Fibroblast of the aortic adventitia (primary cell): ENCODE measurements at places on chromosomes 6 and 20. TPM values are rescaled to one million over a fixed set of nuclear protein-coding genes. Genes with fewer than 3 reads are reported as not detected.

- DNase-seq, result no peak
Observed at GRCh38 chr6:117653949-117654348, 21.3 kb upstream of the NUS1 start.

GRCh38 chr6:163950159-163950558 is 535.6 kb downstream of the QKI start:
- no peak for DNase-seq

DNA sequence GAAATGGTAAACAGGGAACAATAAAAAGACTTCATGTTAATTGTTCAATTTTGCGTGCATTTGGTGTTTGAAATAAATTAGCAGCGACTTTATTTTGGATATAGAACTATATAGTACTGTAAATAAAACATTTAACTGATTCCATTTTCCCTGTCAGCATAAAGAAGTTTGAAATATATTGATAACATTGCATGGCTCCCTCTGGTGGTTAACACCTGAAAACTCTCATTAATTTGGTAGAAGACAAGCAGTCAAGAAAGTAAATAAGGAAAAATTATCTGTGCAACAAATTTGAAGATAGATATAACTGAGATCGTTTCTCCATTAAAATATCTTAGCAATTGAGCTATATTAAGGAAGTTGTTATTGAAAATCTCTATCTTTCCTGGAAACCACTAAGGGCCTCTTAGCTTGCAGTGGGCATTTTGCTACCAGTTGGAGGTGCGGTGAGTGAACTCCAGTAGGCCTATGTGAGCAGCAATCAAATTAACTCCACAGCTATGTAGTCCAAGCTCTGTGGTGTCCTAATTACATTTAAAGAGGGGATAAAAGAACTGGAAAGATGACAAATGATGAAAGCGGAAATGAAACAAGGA is 435.7 kb upstream of the FKBP1C start:
- DNase-seq, result no peak

DNA sequence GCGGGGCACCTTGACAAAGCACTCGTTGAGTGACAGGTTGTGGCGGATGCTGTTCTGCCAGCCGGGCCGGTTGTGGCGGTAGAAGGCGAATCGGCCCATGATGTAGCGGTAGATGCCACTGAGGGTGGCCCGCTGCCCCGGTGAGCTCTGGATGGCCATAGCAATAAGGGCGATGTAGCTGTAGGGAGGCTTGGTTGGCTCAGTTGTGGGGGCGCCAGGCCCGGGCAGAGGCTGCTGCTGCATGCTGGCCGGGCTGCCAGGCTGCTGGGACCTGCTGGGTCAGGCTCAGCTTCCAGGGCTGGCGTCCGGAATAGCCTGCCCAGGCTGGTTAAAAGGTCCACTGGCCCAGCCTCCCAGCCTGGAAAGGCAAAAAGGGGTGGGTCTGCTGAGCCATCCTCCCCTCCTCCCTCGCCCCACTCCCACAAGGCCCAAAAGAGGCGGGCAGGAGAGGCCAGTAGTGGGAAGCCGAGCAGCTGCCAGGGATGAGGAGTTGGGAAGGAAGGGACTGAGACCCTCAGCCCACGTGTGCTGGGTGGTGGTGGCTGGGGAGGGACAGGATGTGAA is at the start of gene FOXS1:
FOXS1 (minus strand) TSS at position 305 of the 564 bp plus-strand sequence; CDS start at position 243, 62 bp downstream.
- DNase-seq, result no peak

GRCh38 chr20:48769069-48769983 is 58.5 kb downstream of the PREX1 start:
- no peak for DNase-seq

GRCh38 chr20:24821391-24821790 is 127.7 kb upstream of the CST7 start:
- no peak for DNase-seq

DNA sequence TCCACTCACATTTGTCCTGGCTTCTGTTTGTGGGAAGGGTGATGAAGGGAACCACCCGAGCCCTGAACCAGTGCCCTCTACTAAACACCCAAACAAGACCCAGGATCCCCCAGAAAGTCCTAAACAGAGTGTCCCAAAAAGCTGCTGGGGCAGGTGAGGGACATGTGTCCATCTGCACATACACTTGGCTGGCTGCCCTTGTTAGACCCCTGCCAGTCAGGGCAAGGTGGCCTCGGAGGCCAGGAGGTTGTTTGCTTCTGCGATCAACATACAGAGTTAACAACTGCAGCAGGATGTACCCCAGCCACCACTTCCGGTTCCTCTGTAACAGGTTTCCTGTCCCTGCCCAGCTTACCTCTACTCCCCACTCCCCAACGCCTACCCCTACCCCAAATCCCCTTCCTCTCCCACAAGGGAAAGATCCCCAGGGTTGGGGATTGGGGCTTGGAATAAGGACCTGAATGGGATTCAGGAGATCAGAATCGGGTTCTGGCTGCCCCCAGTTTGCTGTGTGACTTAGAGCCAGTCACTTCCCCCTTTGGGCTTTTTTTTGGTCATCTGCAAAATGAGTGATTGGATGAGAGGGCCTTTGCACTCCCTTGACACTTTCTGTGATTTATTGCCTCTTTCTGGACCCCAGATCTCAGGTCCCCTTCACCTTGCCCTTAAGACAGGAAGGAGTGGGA is 13.9 kb downstream of the DEF6 start:
- no peak for DNase-seq

- peak; percentile 91 for DNase-seq
Observed at GRCh38 chr6:149014631-149015534, 268.1 kb downstream of the UST start.

DNA sequence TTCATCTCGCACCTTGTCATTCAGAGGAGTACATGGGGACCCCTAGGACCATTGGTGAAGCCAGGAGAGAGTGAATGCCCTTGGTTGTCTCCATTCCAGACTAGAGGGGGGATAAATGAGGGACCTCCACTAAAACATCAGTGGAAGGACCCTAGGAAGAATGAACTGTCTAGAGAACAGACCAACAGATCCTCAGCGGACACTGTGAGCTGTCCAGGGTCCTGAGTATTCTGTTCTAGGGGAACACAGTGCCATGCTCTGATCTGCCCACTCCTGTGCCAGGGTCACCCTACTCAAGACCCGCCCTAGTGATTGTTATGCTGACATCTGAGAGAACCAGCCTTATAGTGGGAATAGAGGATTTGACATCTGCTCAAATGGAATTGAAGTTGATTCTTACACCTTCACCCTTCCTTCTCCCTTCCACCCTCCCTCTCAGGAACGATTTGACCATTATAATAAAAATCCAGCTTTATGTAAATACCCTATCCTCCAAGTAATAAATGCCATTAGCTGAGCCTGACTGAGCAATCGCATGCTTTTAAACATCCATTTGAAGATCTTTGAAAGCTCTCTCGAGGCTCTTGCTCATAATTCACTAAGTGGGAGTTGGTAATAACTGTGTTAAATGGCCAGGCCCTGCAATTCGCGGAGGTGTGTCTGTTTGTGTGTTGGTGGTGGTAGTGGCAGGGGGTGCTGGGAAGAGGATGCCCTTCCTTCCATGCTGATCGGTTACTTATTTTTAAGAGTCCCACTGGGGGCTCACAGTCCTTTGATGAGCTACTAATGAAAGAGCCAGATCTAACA is 43.6 kb upstream of the SLC32A1 start:
- peak; percentile 39 for DNase-seq

DNA sequence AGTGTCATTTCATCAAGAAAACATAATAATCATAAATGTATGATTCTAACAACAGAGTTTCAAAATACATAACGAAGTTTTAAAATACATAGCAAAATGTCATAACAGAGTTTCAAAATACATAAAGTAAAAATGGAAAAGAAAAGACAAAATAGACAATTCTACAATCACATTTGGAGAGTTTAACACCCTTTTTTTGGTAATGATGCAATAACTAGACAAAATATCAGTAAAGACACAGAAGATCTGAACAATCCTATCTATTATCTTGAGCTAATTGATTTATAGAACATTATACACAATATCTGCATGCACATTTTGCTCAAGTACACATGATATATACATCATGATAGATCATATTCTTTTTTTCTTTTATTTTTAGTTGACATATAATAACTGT is 13.4 kb upstream of the SLC17A2 start:
- no peak for DNase-seq

GRCh38 chr6:119201480-119201879 is 123.0 kb upstream of the FAM184A start:
- DNase-seq, result no peak

GRCh38 chr20:8342391-8342790 is 210.3 kb downstream of the PLCB1 start:
- DNase-seq, result no peak

- DNase-seq, result no peak
Observed at GRCh38 chr6:40803897-40804702, 216.9 kb upstream of the LRFN2 start.

DNA sequence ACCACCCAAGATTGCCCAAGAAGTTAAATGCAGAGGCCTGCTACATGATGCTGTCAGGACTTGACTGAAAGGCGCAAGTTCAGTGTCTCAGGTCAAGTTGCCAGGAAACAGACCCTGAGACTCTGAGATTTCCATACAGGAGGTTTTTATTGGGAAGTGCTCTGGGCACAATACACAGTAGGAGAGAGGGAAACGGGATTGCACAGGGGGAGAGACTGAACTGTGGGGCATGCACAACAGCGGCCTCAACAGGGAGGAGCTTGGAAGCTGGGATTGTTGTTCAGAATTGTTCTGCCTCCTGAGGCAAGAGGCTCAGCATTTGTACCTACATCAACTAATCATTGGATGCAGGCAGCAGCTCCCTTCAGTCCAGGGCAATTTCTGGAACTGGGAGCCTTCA is 6.7 kb downstream of the STX11 start:
- no peak for DNase-seq

DNA sequence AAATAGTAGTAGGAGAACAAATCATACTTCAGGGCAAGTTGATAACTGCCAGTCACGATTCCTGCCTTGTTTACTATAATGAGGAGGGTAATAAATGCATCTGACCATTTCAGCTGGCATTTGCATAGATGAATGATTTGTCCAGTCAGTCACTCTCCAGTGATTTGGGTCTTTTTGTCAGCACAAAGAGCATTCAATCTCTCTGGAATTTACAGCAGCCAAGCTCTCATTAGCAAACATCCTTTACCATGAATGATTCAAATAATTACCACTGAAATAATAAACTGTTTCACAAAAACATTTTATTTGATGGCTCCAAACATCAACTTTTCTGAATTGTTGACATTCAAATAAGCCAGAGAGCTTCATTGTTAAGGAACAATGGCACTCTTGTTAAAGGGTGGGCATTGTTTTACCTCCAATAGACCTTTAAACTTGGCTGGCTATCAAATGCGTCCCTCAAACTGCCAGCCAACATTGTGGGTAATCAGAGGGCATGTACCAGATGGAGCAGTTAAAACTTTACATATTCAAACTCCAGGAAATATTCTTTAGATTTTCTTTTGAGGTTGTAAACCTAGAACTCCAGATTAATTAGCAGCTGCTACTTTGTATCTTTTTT is 30.0 kb upstream of the FBXL4 start:
- no peak for DNase-seq

GRCh38 chr6:24255676-24256075 is 102.2 kb downstream of the DCDC2 start:
- no peak for DNase-seq

- peak; percentile 42 for DNase-seq
Observed at GRCh38 chr6:105591053-105591452, 188.2 kb upstream of the PREP start.

SLC52A3 gene
- not detected in 2 replicates for total RNA-seq

HLA-DQA1 gene
- total RNA-seq, result not detected in 2 replicates

NMBR gene
- not detected in 2 replicates for total RNA-seq

ADGRB3 gene
- 0.33 and 1.4 TPM in 2 replicates for total RNA-seq

BPIFB2 gene
- not detected in 2 replicates for total RNA-seq

SRMS gene
- not detected in 2 replicates for total RNA-seq
